ENCODE measurements at places on chromosomes 1 and 21.

DNA sequence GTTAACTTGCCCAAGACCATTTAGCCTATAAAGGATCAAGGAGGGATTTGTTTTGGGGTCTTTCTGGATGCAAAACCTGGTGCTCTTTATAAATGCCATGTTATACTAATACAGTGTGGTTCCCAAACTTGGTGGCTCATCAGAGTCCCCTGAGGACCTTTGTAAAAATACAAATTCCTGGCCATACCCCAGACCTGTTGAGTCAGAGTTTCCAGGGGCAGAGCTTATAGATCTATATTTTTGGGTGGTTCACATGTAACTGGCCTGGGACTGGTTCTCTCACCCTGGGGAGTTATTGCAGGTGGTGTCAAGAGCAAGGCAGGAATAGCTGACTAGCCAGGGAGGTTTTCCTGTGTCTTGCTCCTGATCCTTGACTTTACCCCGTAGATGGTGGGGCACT is 136.9 kb upstream of the HNRNPU start:
- no peak for ATAC-seq

- ATAC-seq = no peak
Measured at GRCh38 chr1:21626921-21627339, 42.2 kb downstream of the RAP1GAP start.

DNA sequence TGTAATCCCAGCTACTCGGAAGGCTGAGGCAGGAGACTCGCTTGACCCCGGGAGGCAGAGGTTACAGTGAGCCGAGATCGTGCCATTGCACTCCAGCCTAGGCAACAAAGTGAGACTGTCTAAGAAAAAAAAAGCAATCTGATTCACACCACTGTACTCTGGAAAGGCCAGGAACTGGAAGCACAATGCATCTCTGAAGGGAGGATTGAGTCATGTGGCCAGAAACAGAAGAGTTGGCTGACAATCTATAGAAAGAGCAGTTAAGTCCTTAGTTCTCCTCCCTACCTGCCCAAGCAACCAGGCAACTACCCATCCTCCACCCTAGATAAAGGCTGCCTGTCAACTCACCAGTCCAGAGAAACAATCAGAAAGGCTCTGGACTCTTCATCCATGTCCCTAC is 45.9 kb downstream of the PIK3R3 start:
- ATAC-seq = no peak

- ATAC-seq = no peak
Measured at GRCh38 chr21:24693779-24694178, 913.5 kb downstream of the MRPL39 start.

GRCh38 chr1:50426108-50426700 is 3.0 kb upstream of the DMRTA2 start:
- no peak for ATAC-seq

GRCh38 chr21:31443736-31444521 is 99.9 kb upstream of the TIAM1 start:
- ATAC-seq = no peak

GRCh38 chr21:42868196-42868595 is 11.1 kb downstream of the WDR4 start:
- ATAC-seq = no peak

GRCh38 chr1:100122177-100122576 is 10.6 kb downstream of the SASS6 start:
- ATAC-seq = no peak

GRCh38 chr1:220748089-220748934 is at the start of gene MTARC2:
Gene MTARC2 (plus strand): TSS chr1:220748322. CDS start chr1:220748532, 210 bp downstream.
- ATAC-seq = peak; percentile 94

GRCh38 chr21:25464275-25464674 is 143.0 kb downstream of the MRPL39 start:
- ATAC-seq = peak; percentile 58

GRCh38 chr1:100622037-100622436 is 84.1 kb downstream of the GPR88 start:
- no peak for ATAC-seq
